EH (cell line): ENCODE measurements at places on chromosomes 2 and 18.
A peak's percentile ranks its signal among the peaks of the same experiment; 100 is the strongest.

DNA sequence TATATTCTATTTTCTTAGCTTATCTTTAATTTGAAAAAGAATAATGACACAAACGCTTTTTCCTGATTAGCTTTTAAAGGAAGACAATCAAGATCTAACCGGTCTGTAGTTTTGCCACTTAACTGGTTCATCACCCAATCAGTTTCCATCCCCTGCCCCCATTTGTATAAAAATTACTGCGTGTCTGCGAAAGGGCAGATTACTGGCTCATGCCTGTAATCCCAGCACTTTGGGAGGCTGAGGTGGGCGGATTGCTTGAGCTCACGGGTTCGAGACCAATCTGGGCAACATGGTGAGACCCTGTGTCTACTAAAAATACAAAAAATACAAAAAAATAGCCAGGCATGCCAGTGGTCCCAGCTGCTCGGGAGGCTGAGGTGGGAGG lies 2.4 kb downstream of the CEBPZOS start:
- no peak for DNase-seq

DNA sequence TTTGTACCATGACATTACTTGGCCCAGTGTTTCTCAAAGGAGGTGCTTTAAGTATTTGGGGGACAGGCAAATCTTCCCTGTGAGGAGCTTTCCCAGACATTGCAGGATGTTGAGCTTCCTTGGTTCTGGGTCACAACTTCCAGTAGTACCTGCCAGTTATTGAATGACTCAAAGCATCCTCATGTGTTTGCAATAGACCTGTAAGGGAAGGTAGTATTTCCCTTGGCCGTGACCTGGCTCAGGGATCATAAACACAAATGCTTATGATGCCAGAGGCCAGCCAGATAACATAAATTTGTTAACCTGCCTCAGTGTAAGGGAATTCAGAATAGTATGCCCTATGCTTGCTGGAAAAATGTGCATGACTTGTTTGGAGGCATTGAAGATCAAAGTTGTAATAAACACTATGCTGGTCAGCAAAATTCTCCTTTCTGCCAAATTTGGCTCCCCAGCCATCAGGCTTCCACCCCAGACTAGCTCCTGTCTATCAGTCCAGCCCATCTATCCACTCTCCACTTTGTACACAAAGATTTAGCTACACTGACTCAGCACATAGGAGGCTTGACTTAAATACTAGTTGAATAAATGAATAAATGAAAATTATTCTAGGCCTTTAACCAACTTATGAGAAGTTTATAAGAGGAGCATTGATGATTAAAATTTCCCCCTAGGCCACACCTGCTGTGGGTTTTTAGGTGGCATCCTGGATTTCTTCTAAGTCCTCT lies 102.0 kb upstream of the EFEMP1 start:
- DNase-seq, result no peak

DNA sequence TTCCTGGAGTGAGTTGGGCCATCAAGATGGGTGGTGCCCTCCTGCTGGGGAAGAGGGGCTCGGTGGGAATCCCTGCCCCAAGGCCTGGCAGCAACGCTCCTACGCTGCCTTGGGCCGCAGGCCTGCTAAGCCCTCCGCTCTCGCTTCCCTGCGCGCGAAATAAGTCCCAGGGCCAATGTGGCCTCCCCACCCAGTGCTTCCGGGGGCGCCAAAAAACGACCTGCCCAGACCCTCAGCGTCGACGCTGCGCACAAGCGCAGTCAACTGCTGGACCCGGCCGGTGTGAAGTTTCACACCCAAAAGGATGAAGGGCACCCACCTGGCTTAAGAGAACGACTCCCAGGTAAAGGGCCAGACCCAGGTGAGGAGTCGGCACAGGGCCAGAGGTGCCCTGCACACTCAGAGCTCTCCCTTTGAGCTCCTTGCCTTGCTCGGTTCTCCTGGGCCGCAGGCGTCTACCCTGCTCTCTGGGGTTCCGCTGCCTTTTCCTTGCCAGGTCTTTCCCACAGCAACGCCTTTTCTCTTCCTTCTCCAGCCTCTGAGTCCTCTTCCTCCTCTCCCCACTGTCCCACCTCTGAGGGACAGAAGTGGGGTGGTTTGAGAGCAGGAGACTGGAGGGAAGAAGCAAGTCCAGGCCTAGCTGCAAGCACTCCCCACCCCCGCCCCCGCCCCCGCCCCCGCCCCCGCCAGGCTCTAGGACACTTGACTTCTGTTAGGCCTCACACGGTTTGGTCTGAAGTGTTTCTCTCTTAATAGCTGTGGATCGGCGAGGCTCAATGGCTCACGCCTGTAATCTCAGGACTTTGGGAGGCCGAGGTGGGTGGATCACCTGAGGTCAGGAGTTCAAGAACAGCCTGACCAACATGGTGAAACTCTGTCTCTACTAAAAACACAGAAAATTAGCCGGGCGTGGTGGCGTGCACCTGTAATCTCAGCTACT lies at the start of gene DNAJC5G:
Gene DNAJC5G, plus strand, starts transcription at position 223 of the 940 bp plus-strand sequence. CDS start 1,296 bp downstream, outside the sequence.
- DNase-seq, result no peak

DNA sequence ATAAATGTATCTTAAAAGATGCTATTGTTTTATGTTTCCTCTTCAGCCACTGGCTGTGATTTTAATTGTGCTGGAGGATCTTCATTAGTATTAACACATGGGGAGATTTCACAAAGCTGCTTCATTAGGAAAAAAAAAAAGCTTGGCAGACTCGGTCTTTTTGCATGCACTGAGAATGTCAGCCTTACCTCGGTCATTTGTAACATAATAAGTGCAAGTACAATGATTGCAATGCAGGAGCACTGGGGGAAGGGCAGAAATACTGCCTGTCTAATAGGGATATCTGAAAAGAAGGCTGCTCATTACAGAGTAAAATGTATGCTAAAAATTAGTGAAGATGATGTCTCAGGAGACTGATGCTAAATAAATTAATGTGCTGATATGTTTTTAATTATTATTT lies 1.3 kb upstream of the BAZ2B start:
- peak; percentile 35 for DNase-seq

GRCh38 chr2:165563468-165564225 lies 94.1 kb downstream of the CSRNP3 start:
- no peak for DNase-seq

- DNase-seq, result no peak
These were observed 67.4 kb upstream of the BCL2L11 start for GRCh38 chr2:111053266-111053665.

- DNase-seq, result no peak
These were observed 113.3 kb upstream of the CDC42EP3 start for GRCh38 chr2:37784759-37785149.

- DNase-seq, result peak; percentile 34
These were observed 58.4 kb downstream of the UBE2E3 start for GRCh38 chr2:181038796-181039195.

DNA sequence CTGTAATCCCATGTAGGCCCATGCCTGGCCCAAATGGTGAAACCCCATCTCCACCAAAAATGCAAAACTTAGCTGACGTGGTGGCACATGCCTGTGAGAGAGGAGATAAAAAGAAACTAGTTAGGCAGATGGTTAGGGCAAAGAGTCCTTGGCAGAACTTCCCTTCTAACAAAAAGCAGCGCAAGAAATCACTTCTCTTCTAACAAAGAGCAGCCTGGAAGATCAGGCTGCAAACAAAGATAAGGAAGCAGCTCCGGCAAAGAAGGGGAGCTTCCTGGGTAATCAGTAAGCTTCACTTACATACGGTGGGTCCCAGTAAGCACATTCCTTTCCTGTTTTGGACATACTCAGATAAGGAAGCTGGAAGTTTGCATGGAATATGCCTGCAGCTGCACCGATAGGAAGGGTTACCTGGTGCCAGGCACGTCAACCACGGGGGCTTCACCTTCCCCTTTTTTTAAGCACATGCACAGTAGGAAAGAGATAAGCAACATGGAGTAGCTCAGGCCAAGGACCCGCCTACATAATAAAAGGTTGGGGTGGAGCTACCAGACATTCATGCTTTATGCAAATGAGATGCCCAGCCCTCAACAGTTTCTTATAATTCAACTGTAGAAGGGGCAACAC lies 61.0 kb upstream of the SLC25A52 start:
- DNase-seq, result no peak

DNA sequence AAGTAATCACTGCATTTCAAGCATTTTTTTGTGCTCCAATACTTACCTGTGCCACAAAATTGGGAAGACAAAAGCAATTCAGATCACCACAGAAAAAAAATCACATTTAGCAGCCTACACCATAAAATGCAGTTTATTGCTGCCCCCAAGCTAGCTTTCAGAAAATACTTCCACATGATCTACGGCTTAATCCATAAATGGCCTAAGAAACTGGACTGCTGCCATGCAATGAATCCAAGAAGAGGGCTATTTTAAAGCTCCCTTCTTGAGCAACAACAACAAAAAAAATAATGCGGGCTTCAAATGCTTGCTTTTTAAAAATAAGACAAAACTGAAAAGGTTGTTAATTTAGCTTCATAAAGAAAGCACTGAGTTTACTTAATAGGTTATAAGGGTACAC lies 272.3 kb downstream of the RAD51AP2 start:
- DNase-seq, result no peak

DNA sequence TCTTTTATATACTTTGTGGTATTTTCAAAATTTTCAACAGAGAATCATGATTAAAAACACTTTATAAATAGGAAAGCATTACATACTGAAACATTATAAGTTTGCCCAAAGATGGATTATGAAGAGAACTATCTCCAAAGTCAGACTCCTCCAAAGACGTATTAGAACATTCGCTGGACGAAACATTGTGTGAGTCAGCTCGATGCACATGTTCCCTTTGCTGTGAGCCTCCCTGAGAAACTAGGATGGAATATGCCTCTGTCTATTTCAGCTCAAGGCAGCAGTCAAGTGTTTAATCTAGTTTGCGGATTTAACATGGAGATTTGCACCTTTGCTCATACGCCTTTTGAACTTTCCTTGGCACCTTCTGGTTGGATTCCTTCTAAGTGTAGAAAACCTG lies 92.2 kb upstream of the NCKAP5 start:
- no peak for DNase-seq

DNA sequence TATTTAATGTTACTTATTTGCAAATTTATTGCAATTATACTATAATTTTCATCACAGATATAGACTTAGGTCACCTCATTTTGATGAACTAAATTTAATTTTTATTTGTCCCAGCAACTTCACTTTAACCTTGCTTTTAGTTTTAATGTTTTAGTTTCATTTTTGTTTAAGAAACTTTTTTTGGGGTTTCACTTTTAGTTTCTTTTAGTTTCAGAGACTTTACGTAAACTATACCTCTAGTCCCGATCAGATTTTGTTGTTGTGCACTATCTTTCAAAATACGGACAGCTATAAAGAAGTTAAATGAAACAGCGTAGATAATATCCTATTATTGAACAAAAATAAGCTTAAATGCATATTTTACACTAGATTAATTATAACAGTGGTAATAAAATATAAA lies 460.5 kb downstream of the ERBB4 start:
- DNase-seq, result no peak

DNA sequence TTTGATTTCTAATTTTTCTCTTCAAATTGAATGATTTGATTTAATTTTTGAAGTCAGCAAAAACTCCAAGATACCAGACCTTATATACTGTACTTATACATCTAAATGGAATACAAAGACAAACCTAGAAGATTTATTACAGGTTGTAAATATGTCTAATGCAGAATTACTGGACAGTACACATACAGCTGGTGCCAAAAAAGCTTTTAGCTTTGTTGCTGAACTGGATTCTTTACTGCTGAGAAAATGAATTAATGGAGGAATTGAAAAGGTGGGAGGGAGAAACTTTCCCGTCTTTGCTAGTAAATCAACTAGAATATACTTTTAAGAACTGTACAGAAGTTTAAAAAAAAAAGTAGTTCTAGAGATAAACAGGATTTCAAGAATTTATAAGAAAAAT lies 17.5 kb downstream of the C1D start:
- peak; percentile 87 for DNase-seq

- no peak for DNase-seq
These were observed 109.2 kb downstream of the IKZF2 start for GRCh38 chr2:213042262-213042661.

GRCh38 chr18:22528291-22528690 lies 110.6 kb upstream of the CTAGE1 start:
- no peak for DNase-seq

GRCh38 chr2:52034706-52035105 lies 1002.8 kb upstream of the NRXN1 start:
- DNase-seq, result no peak

DNA sequence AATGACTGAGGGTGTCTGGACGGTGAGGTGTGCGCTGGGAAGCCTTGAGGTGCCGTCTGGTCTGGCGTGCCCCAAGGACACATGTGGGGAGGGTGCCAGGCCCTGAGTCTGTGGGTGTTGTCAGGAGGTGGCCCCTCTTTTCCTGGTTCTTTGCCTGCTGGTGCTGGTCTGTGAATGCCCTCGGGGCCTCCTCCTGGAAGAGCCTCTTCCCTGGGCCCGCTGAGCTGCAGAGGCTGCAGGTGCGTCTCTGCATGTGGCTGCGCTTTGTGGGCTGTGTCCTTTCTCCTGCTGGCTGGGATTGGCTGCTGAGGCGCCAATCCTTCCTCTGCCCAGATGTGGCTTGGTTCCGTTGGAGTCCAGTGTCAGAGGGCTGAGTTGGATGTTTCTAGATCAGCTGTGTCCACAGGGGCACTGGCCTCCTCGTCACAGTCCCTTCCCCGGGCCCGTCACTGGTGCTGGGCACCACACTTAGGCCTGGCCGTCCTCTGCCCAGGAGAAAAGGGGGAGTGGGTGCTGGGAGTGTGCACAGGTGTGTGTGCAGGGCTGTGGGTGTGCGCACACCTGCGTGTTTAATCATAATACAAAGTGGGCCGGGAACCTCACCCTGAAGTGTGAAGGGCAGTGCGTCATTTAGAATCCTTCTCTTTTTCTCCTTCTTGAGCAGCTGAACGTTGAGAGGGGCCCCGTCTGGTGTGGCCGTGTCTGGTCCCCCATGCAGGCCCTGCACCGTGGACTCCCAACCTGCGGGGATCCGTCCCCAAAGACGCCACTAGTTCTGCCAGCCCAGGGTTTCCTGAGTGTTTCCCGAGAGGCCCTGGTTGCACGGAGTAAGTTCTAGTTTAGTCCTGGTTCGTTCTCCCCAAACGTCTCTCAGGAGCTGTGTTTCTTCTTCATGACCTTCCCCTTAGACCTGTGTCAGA lies 35.5 kb downstream of the RTP5 start:
- DNase-seq, result no peak

- DNase-seq, result no peak
These were observed 18.1 kb downstream of the BCL2 start for GRCh38 chr18:63301434-63301833.

- DNase-seq, result peak; percentile 97
These were observed 131.3 kb downstream of the PRPF40A start for GRCh38 chr2:152585830-152586484.

GRCh38 chr2:222548992-222549391 lies 106.9 kb downstream of the FARSB start:
- DNase-seq, result no peak

GRCh38 chr2:56088411-56088810 lies 95.4 kb upstream of the CCDC85A start:
- DNase-seq, result peak; percentile 23

DNA sequence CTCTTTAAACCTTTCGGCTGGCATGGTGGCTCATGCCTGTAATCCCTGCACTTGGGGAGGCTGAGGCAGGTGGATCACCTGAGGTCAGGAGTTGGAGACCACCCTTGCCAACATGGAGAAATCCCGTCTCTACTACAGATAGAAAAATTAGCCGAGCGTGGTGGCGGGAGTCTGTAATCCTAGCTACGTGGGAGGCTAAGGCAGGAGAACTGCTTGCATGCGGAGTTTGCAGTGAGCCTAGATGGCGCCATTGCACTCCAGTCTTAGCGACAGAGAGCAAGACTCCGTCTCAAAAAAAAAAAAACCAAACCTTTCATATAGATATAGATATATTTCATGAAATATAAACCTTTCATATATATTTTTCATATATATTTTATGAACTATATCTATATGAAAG lies 864.7 kb downstream of the TRIB2 start:
- DNase-seq, result no peak
